ENCODE measurements at places on chromosomes 5 and 9.

- DNase-seq: no peak
Observed at GRCh38 chr5:173383711-173384110, 55.5 kb upstream of the STC2 start.

GRCh38 chr5:146880966-146881365, 2.4 kb upstream of the PPP2R2B start:
- DNase-seq: no peak

DNA sequence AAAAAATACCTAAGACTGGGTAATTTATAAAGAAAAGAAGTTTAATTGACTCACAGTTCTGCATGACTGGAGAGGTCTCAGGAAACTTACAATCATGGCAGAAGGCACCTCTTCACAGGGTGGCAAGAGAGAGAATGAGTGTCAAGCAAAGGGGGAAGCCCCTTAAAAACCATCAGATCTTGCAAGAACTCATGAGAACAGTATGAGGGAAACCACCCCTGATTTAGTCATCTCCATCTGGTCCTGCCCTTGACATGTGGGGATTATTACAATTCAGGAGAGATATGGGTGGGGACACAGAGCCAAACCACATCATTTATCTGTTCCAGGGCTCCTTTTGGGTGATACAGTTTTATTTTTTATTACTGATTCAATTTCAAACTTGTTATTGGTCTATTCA, 23.2 kb upstream of the ADAMTS16 start:
- DNase-seq: no peak

GRCh38 chr9:70493029-70493428, 78.6 kb upstream of the KLF9 start:
- no peak for DNase-seq

DNA sequence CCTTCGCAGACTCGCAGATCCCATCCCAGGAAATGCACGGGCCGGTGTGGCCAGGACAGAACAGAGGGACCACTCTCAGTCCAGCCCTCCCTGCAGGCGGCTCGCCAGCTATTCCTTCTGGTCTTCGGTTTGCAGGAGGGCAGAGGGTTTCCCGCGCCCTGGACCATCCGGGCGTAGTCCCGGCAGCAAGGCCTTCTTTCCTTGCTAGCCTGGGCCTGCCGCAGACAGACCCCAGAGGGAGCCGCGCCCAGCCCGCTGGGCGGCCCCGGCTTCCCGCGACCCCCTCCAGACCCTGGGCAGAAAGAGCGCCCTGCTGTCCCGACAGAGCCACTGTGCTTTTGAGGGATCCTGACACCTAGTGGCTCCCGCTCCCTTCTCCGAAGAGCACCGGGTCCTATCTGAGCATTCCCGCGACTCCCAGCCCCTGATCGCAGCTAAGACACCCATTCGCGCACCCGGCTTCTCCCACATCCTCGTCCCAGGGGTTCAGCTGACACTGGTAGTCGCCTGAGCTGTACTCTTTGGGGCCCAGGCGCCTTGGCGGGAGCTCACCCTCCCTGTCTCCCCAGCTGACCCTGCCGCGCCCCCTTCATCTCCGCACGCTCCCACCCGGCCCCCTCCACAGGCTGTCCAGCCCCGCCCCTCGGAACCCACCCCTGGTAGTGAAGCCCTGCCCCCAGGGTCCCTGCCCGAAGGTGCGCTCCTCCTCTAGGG, 1.1 kb downstream of the CFAP90 start:
- no peak for DNase-seq

DNA sequence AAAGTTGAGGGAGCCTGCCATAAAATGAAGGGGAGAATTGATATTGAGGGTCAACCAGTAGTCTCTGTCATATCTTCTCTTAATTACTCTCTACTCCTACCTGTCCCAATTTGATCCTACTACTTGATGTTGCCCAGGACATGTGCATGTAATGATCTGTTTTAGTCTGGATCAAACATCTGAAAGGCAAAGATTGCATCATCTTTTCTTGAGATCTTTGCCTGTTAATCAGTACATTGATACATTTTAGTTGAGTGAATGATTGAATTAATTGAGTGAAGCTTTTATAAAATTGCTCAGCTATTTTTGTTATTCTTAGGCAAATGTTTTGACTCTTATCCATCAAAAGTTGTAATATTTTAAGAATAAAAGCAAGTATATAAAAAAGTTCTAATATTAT, 21.7 kb downstream of the ARHGEF28 start:
- DNase-seq: no peak

GRCh38 chr5:175837171-175837699, 34.1 kb upstream of the CPLX2 start:
- no peak for DNase-seq

GRCh38 chr5:52950686-52951085, 38.5 kb upstream of the ITGA2 start:
- DNase-seq: no peak
